Small intestine (tissue), 16 donors: ENCODE measurements at places on chromosomes 5 and 9. TPM values are rescaled to one million over a fixed set of nuclear protein-coding genes. Genes with fewer than 3 reads are reported as not detected.

DNA sequence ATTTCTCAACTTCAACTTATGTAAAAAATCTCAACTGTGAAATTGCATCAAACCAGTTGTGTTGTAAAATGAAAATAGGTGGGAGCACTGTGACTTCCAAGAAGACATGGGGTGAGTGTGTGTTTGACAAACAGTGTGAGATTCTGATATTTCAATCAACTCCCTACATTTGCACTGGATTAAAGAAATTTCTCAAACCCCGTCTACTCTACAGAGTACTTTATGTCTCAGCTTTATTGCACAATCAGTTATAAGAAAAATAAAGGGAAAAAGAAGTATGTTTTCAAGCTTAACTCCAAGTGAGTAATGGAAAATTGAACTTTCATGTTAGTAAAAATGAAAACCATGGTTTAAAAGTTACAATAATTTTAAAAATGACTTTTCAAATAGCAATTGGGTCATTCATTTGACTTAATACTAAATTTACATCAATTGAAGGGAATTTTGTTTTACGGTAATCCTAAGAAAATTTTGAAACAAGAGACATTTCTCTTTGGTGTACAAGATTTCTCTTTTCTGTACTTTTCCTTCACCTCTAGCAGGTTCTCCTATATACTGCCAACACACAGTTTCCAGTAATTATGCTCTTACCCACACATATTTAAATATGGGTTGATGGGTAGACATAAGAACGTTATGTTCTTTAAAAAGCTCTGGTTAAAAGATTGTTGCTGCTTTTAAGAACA, 80.3 kb downstream of the CDO1 start:
- no peak for DNase-seq

GRCh38 chr5:127153031-127153430, 79.7 kb upstream of the C5orf63 start:
- no peak for DNase-seq

DNA sequence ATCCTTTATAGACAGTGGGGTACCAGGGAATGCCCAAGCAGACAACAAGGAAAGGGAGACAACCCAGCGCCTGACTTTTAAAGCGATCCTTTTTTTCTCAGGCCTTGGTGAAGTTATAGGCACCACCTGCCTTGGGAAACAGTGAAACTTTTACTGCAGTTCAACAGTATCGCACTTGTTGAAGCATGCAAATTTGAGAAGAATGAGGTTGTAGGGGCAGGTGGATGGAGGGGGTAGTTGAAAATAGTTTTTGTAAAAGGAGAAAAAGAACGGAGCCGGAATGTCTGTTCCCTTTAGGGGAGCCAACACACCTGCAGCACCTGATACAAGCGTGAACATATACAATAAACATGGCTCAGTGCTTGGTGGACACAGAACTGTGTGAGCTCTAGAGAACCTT, 190.2 kb upstream of the NR3C1 start:
- DNase-seq, result no peak

- DNase-seq, result no peak
These were observed 120.3 kb upstream of the FTMT start for GRCh38 chr5:121731377-121731776.

DNA sequence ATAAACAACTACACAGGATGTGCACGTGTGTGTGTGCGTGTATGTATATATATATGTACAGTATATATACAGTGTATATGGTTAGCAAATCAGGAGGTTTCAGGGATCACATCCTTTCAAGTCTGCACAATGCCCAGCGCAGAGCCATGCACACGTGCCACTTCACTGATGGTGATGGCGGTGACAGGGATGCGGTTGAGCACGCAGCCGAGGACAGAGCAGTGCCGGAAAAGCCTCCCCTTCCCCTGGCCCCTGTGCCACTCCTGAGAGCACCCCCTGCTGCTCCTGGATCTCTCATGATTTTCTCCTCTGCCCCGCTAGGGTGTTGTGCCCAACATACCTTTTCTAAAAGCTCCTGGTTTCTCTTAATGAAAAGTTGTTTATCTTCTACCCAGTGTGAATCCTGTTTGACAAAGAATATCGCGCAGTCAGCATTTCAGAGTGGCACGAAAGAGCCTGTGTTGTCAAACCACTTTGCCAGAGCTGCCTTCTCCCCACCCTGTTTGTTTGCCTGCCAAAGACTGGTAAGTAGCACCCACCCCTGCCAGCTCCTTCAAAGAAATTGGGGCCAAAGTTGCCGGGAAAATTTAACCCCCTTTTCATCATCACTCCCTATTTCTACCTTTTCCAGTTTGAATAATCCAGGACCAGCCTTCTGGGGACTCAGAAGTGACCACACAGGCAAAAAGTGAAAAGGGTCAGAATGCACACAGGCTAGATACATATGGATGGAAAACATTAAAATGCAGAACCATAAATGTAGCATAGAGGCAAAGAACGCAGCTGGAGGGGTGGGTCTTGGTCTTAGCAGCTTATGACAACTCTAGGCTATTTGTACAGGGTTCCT, 126.2 kb upstream of the DPYSL3 start:
- DNase-seq, result no peak

Gene SEMA6A
- 12.9 TPM for polyA plus RNA-seq

Gene SNX30
- polyA plus RNA-seq, result 5.1 TPM
